ENCODE measurements at places on chromosomes 1 and 21. TPM values are rescaled to one million over a fixed set of nuclear protein-coding genes. Genes with fewer than 3 reads are reported as not detected.

The ANXA9 gene
- not detected for total RNA-seq

The PBX1 gene
- 3.9 TPM for total RNA-seq

The TRAF3IP3 gene
- not detected for total RNA-seq

The KRTCAP2 gene
- total RNA-seq, result 96.2 TPM

The C1QTNF12 gene
- 0.57 TPM for total RNA-seq

The OR10Z1 gene
- total RNA-seq, result not detected

The NTRK1 gene
- not detected for total RNA-seq

The APOBEC4 gene
- total RNA-seq, result not detected

The HCRTR1 gene
- total RNA-seq, result 0.65 TPM

The NUDT4B gene
- 36.6 TPM for total RNA-seq

The NCMAP gene
- total RNA-seq, result not detected

The KRTAP12-2 gene
- total RNA-seq, result not detected

The C1orf53 gene
- total RNA-seq, result 0.49 TPM
